ENCODE measurements at places on chromosomes 4 and X.

DNA sequence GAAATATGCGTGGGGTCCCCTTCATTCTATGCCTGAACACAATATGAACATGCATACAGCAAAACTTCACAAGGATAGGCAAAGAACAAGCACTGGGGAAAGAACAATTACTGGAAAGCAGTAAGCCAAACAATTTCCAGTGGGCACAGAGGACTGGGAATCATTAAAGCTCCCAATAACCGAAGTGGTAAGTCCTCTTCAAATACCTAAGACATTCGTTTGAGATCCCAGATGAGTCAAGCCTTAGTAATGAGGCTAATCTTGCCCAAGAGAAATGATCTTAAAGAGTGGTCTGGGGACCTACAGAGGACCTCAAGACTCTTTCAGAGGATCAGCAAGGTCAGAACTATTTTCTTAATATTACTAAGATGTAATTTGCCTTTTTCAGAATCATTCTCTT is 28.6 kb downstream of the ANAPC10 start:
- H3K36me3 ChIP-seq: peaks cover 16% of the 10 kb centered on the region
- no peak for DNase-seq
- no peak overlapping the region for H3K27ac ChIP-seq
- no peak overlapping the region for H3K4me3 ChIP-seq
- H3K4me1 ChIP-seq: peaks cover 29% of the 10 kb centered on the region
- no peaks in the 10 kb centered on the region for H3K27me3 ChIP-seq

DNA sequence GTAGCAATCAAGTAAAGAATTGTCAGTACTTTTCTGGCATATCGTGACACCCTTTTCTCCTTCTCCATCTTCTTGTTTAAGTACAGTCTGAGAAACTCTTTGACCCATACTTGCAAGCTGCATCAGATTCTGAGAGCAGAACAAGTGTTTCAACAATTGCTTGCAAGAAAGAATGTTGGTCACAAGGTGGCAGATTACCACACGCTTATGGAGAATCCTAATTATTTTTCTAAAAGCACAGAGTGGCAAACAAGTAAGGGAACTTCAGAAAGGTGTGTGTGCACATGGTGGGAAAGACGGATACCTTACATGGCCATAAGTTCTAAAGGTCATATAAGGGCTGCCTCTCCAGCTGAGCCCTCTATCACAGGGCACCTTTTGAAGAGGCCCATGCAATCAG is 136.4 kb upstream of the FGF13 start:
- H3K4me1 ChIP-seq: no peaks in the 10 kb centered on the region
- no peak overlapping the region for H3K27ac ChIP-seq
- no peaks in the 10 kb centered on the region for H3K36me3 ChIP-seq
- peaks cover 45% of the 10 kb centered on the region for H3K27me3 ChIP-seq
- no peak for DNase-seq

DNA sequence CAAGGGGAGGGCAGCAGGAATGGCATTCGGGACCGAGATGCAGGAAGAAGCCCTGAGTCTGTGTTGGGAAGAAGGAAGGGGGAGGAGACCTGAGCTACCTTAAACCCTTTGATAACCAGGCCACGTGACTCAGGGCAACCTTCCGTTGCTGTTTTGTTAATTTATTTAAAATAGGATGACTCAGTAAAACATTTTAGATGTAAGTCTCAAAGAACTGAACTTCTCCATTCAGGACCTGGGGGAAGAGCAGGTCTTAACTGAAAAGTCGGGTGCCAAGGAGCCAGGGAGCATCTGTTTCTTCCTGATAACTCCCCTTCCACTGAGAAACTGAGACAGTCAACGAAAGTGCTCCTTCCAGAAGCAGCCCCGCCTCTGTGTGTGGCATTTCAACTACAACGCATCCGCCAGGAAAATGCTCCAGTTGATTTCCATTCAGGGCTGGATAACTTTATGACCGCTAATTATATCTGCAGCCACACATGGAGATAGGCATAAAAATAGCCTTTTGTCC is 88.0 kb downstream of the IRF2 start:
- H3K36me3 ChIP-seq: peaks cover 68% of the 10 kb centered on the region
- no peak overlapping the region for H3K4me3 ChIP-seq
- peaks cover 62% of the 10 kb centered on the region for H3K4me1 ChIP-seq

GRCh38 chr4:14984448-14984847 is 17.8 kb upstream of the CPEB2 start:
- H3K27me3 ChIP-seq: peaks cover 12% of the 10 kb centered on the region
- no peak for DNase-seq
- no peak overlapping the region for H3K27ac ChIP-seq
- no peaks in the 10 kb centered on the region for H3K4me1 ChIP-seq

DNA sequence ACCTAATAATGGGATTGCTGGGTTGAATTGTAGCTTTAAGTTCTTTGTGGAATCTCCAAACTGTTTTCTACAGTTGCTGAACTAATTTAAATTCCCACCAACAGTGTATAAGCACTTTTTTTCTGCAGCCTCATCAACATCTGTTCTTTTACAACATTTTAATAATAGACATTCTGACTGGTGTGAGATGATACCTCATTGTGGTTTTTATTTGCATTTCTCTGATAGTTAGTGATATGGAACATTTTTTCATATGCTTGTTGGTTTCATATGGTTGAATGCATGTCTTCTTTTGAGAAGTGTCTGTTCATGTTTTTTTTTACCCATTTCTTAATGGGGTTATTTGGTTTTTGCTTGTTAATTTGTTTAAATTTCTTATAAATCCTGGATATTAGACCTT is 1718.9 kb downstream of the C4orf33 start:
- no peak overlapping the region for H3K27ac ChIP-seq
- no peak for DNase-seq
- no peak overlapping the region for H3K4me3 ChIP-seq

GRCh38 chr4:138509346-138509745 is 267.2 kb upstream of the SLC7A11 start:
- DNase-seq: no peak
- no peak overlapping the region for H3K27ac ChIP-seq
- H3K36me3 ChIP-seq: no peaks in the 10 kb centered on the region
- no peaks in the 10 kb centered on the region for H3K4me1 ChIP-seq
- no peaks in the 10 kb centered on the region for H3K27me3 ChIP-seq

- no peaks in the 10 kb centered on the region for H3K27me3 ChIP-seq
- no peak overlapping the region for H3K4me3 ChIP-seq
- H3K4me1 ChIP-seq: no peaks in the 10 kb centered on the region
- H3K36me3 ChIP-seq: no peaks in the 10 kb centered on the region
These were observed 563.4 kb downstream of the DACH2 start for GRCh38 chrX:86711531-86712180.

DNA sequence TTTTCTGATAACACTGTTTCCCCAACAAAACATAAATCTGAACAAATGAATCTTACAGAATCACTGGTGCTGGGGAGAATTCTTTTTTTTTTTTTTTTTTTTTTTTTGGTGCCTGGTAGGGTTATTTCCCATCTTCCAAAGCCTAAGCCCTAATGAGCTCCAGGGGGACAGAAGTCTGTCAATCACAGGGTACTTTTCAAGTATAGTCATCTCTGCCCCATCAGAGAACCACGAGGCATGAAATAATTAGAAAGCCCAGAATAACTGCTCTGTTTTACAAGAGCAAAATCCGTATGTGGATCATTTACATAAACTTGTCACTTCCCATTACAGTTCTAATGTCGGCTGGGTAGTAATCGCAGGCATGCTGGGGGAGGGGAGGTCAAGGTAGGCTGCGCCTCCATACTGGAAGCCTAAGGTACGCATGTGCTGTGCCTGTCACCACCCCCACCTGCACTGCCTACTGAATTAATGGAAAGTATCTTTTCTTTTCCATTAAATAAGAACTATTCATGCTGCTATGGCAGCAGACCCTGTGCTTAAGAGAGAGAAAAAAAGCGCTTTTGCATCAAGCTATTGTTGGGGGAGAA is 164.7 kb upstream of the LEF1 start:
- H3K36me3 ChIP-seq: no peaks in the 10 kb centered on the region
- peaks cover 10% of the 10 kb centered on the region for H3K4me1 ChIP-seq
- H3K27me3 ChIP-seq: no peaks in the 10 kb centered on the region
- no peak overlapping the region for H3K4me3 ChIP-seq
- H3K27ac ChIP-seq: no peak overlapping the region

All from activated T-cell treated with anti-CD3 and anti-CD28 coated beads, Interleukin-2, amount 50 U/mL, for 24 hours (primary cell).